ENCODE measurements at places on chromosomes 12 and 14. TPM values are rescaled to one million over a fixed set of nuclear protein-coding genes. Genes with fewer than 3 reads are reported as not detected.

GRCh38 chr12:14950421-14950820, 11.0 kb downstream of the ARHGDIB start:
- no peaks in the 10 kb centered on the region for H3K27me3 ChIP-seq
- H3K36me3 ChIP-seq, result no peaks in the 10 kb centered on the region
- no peak overlapping the region for H3K4me3 ChIP-seq
- H3K27ac ChIP-seq, result peak overlapping the region; percentile 1
- no peak for DNase-seq

DNA sequence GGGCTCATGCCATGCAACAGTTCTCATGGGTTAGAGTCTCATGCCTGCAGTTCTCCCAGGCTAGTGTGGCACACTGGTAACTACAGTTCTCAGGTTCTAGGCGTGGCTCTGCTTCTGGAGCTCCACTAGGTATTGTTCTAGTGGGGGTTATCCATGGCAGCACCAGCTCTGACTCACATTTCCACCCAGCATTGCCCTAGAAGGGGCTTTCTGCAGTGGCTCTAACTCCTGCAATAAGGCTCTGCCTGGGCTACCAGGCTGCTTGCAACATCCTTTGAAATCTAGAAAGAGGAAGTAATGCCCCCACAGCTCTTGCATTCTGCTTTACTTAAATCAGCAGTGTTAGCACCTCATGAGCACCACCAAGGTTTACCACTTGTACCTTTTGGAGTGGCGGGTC, 220.3 kb upstream of the ARID2 start:
- DNase-seq, result no peak
- H3K4me3 ChIP-seq, result no peak overlapping the region
- H3K27me3 ChIP-seq, result peaks cover 3% of the 10 kb centered on the region
- H3K36me3 ChIP-seq, result no peaks in the 10 kb centered on the region
- H3K4me1 ChIP-seq, result no peaks in the 10 kb centered on the region

DNA sequence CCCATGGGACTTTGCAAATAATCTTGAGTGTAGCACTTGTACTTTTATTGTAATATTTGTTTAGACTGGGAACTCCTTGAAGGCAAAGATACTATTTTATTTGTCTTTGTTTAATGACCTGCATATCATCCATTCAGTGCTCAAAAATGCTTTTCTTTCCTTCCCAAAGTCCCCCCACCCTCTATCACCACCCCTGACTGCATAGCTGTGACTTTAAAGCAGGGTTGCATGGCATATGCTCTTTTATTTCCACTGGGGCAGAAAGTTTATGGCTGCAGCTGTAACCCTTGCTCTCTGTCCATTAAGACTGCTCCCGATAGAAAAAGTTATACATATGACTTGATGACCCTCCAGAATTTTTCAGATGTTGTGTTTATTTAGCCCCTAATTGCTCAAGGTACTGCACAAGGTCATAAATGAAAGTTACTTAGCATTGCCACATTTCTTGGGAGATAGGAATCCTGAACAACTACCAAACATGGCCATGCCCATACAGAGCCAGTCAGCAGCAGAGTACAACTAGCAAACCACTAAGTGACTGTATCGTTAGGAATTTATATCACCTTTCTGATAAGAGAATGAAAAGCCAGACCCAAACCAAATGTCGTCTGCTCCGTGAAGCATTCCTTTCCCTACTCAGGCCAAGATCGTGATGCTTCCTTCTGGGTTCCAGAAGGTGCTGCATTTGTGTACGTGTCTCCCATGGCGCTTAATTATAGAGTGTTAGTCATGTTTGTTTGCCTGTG, 114.3 kb downstream of the DIP2B start:
- peaks cover 47% of the 10 kb centered on the region for H3K4me1 ChIP-seq
- H3K27me3 ChIP-seq, result peaks cover 2% of the 10 kb centered on the region
- DNase-seq, result peak; percentile 54

DNA sequence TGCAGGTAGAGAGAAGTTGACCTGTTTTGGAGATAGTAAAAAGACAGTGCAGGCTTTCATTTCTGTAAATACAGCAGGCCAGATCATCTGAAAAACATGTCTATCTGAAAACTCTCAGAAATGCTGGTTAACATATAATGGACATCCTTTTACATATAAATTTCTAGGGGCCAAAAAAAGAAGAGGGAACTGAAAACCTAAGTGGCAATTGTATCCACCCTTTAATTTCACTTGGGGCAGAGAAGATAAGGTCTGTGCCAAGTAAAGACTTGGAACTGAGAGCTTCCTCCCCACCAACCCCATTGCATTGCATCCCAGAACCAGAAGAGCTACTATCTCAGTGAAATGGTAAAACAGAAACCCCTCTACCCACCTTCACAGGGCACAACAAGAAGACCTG, 141.0 kb downstream of the SRGAP1 start:
- peaks cover 60% of the 10 kb centered on the region for H3K4me1 ChIP-seq
- H3K4me3 ChIP-seq, result no peak overlapping the region
- 0 out of 2 replicates have a peak overlapping the region, but pooled peaks have one; percentile 7 for H3K27ac ChIP-seq
- H3K27me3 ChIP-seq, result peaks cover 3% of the 10 kb centered on the region

GRCh38 chr12:109308534-109309380, at the start of gene FOXN4:
Gene FOXN4, minus strand, starts transcription at chr12:109309284. Its CDS starts 963 bp downstream, at chr12:109308321.
- H3K36me3 ChIP-seq, result no peaks in the 10 kb centered on the region
- no peak within 1 kb of the TSS for H3K27ac ChIP-seq
- H3K4me1 ChIP-seq, result peaks cover 6% of the 10 kb centered on the region
- DNase-seq, result no peak

DNA sequence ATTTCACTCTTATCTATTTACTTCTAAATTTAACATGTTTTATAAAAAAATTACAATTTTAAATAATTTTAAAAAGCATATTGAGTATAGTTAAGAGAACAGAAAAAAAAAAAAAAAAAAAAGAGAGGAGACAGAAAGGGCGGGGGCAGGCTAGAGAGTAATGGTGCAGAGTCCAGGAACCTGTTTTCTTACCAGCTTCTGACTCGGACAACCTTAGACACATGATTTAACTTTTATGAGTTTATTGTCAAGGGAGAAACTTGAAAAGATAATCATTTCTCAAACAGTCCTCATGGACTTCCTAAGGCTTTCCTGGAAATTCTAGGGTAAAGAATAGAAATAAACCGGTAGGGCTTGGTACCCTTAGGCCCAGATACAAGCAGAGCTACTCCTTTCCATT, 84.3 kb downstream of the RPS6KA5 start:
- no peak overlapping the region for H3K27ac ChIP-seq
- no peaks in the 10 kb centered on the region for H3K4me1 ChIP-seq
- H3K4me3 ChIP-seq, result no peak overlapping the region
- H3K36me3 ChIP-seq, result no peaks in the 10 kb centered on the region

DNA sequence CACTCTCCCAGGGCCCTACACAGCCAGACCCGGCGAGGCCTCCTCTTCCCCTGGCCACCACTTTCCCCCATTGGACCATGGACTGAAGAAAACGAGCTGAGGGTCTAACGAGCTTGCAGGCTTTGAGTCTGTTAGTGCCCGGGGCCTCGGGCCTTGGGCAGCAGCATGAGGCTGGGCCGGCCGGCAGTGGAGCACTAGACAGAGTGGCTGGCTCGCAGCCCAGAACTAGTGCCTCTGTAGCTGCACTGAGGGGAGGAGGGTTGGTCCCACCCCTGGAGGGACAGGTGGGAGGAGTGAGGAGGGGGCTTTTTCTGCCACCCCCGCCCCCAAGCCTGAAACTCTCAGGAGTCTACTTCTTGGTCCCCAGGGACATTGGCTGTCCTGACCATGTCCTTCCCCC, 38.7 kb downstream of the SLC6A12 start:
- DNase-seq, result no peak
- no peak overlapping the region for H3K4me3 ChIP-seq
- no peaks in the 10 kb centered on the region for H3K36me3 ChIP-seq
- H3K4me1 ChIP-seq, result peaks cover 31% of the 10 kb centered on the region
- H3K27ac ChIP-seq, result no peak overlapping the region

DNA sequence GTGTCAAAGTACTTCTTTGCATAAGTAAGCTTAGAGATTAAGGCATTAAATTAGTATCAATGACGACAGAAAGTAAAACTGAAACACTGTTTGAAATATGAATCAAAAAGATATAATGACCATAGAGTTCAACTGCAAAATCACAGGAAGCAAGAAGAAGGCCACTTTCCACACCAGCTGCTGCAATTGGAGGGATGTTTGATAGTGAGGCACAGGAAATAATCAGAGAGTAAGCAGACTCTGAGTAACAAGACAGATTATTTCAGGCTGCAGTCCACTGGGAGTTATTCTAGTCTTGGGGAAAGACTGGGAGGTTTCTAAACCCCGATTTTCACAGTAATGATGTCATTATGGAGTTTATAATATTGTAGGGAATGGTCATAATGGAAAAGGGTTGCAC, 12.9 kb downstream of the MDGA2 start:
- no peak overlapping the region for H3K4me3 ChIP-seq
- no peak for DNase-seq
- no peak overlapping the region for H3K27ac ChIP-seq
- H3K4me1 ChIP-seq, result no peaks in the 10 kb centered on the region
- H3K27me3 ChIP-seq, result no peaks in the 10 kb centered on the region
- H3K36me3 ChIP-seq, result no peaks in the 10 kb centered on the region

DNA sequence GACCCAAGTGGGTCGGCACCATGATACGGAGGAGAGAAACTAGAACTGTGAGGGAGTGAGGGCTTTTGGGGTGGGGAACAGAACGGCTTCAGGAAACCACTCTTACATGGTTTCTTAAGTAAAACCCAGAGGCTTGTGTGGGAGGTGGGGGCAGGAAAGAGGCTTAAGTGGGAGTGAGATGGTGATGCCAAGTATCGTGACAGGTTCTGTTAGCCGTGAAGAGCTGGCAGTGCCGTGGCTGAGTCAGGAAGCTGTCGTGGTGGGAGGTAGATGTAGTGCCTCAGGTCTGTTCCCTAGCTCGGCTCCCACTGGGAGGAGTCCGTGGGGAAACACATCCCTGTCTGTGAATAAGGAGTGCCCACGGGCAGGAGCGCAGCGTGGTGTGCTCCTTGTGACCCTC, 185.8 kb upstream of the FKBP4 start:
- H3K27me3 ChIP-seq, result no peaks in the 10 kb centered on the region
- H3K27ac ChIP-seq, result no peak overlapping the region
- H3K36me3 ChIP-seq, result peaks cover 38% of the 10 kb centered on the region
- no peak overlapping the region for H3K4me3 ChIP-seq

DNA sequence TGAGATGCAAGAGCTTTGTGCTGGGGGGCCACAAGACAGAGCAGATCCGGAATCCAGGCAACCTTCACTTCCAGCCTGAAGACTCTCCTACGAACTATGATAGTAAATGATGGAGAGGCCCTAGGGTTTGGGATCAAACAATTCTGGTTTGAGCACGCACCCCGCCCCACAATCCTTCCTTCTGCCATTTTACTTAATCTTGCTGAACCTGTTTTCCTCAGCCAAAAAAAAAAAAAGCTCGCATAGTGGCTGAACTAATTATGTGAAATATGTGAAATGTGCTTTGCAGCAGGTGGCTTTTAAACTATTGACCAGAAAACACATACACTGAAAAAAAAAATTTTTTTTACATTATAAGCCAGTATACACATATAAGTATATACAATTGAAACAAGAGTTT, 667 bp upstream of the ITFG2 start:
- DNase-seq, result no peak
- H3K27me3 ChIP-seq, result peaks cover 2% of the 10 kb centered on the region

DNA sequence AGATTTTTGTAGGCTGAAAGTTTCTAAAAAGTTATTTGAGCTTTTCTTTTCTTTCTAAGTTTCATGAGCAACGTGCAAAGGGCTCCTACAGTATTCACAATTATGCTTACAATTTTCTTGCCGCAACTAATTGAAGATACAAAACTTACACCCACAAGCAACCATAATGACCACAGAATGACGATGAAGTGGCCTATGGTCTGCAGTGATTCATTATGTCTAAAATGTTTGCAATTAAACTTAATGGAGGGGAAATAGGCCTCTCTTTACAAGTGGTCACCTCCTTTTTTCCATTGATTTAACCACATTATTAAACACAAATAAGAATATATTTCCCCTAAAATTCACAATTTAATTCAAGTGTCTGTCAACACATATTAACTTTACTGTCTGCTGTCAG, 732.6 kb upstream of the FLRT2 start:
- H3K4me1 ChIP-seq, result no peaks in the 10 kb centered on the region
- no peak for DNase-seq
- H3K27me3 ChIP-seq, result peaks cover 2% of the 10 kb centered on the region

DNA sequence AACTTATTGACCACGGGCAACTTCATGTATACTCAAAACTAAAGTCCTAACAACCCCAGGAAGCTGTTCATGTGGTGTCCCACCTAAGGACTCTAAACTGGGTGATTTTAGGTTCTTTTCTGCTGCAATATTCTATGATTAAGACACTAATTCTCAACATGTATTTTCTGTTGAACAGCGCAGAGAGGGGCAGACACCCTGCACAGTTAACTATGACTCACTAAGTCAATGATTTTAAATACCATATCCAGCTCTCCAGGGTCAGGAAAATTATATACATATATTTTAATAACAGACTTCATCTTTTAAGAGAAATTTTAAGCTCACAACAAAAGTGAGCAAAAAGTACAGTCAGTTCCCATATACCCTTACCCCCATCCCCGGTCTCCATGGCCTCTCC, 85.0 kb downstream of the FOXN3 start:
- H3K27me3 ChIP-seq, result no peaks in the 10 kb centered on the region
- H3K4me3 ChIP-seq, result no peak overlapping the region
- no peak for DNase-seq
- H3K4me1 ChIP-seq, result peaks cover 51% of the 10 kb centered on the region

GRCh38 chr12:68978678-68979077, 45.7 kb upstream of the CPM start:
- peaks cover 15% of the 10 kb centered on the region for H3K4me1 ChIP-seq
- DNase-seq, result no peak
- H3K4me3 ChIP-seq, result no peak overlapping the region
- peaks cover 13% of the 10 kb centered on the region for H3K36me3 ChIP-seq
- no peak overlapping the region for H3K27ac ChIP-seq

- peak; percentile 71 for DNase-seq
- H3K27ac ChIP-seq, result peak overlapping the region; percentile 82
- H3K27me3 ChIP-seq, result peaks cover 3% of the 10 kb centered on the region
- peaks cover 48% of the 10 kb centered on the region for H3K4me1 ChIP-seq
- H3K4me3 ChIP-seq, result no peak overlapping the region
Observed at GRCh38 chr12:109963743-109964429, 32.3 kb downstream of the GIT2 start.

Gene TPPP2
- not detected for total RNA-seq

Measured in HFFc6 (cell line).